Calu3 (cell line): ENCODE measurements at places on chromosomes 3 and 15. TPM values are rescaled to one million over a fixed set of nuclear protein-coding genes. Genes with fewer than 3 reads are reported as not detected.

The LTK gene
- 0.24 and 0.32 TPM in 2 replicates for total RNA-seq

The TNFAIP8L3 gene
- not detected in 2 replicates for total RNA-seq

The ERICH6 gene
- 0.29 TPM in 1 of 2 replicates, not detected in the other for total RNA-seq

The CPOX gene
- 16.8 and 19.9 TPM in 2 replicates for total RNA-seq

The LMAN1L gene
- total RNA-seq, result 0.35 and 1.1 TPM in 2 replicates

The FETUB gene
- total RNA-seq, result not detected in 2 replicates

The OTOL1 gene
- total RNA-seq, result not detected in 2 replicates

DNA sequence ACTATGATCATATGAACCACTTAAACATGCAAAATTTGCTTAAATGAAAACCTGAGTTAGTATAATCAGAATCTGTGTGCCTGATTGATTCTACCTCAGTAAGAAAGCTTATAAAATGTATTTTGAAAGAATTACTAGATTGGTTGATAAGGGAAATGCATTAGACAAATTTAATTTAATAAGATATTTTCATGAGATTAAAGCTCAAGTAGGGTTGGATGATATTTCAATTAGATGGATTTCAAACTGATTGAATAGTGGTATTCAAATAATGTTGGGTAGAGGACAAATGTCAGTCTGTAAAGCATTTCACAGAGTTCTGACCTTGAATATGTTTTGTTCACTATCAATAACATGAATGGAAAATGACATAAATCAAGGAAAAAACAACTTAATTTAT, 780.4 kb upstream of the ALCAM start:
- DNase-seq, result no peak

DNA sequence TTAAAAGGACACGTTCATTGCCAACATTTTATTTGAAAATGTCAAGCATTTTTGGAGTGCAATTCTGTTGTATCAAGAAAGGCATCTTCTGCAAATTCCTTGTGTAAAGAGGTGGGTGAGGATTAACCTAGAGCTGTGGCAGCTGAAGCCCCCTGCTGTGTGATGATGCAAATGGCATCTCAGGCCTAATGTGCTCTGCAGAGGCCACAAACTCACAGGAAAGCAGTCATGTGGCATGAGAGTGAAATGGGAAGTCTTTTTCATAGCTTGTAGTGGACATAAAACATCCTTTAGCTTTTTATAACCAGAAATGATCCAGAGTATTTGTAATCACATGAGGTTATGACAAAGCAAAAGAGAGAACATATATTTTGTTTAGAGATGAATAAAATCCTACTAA, 6.4 kb downstream of the CADM2 start:
- peak; percentile 47 for DNase-seq

GRCh38 chr3:139870000-139870675, 64.8 kb upstream of the CLSTN2 start:
- DNase-seq, result no peak

GRCh38 chr15:51874751-51875644, 45.5 kb downstream of the TMOD3 start:
- peak; percentile 54 for DNase-seq

- DNase-seq, result no peak
These were observed 44.7 kb downstream of the RARB start for GRCh38 chr3:25472731-25473130.

GRCh38 chr3:129240436-129240835, 9.0 kb upstream of the COPG1 start:
- no peak for DNase-seq

DNA sequence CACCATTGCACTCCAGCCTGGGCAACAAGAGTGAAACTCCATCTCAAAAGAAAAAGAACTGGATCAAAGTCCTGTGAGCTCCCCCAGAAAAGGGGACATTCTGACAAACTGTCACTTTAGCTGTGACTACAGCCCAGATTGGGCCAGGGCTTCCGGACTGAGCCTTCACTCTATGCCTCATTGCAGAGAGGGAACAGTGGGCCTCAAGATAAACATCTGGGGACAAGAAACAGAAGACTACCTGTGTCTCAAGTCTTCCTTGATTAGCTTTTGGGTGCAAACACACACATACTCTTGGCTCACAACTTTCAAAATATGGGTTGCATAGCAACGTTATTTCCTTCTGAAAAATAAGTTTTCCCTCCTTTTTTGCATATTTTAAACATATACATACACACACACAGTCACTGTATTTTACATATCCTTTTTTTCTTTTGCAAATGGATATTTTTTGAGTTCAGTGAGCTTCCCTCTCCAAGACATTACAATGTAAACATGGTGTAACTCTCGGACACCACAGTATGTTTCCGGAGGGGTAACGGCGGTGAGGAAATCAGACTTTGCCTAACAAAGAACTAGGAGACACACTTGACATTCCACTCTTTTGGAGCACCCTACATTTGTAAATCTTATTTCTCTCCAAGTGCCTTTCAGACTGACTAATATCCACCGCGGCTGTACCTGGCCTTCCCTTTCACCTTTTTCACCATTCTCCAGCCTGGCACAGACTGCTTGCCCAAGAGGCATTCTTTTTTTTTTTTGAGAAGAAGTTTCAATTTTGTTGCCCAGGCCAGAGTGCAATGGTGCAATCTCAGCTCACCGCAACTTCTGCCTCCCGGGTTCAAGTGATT, 3.5 kb downstream of the TKT start:
- DNase-seq, result no peak

GRCh38 chr3:123869165-123869564, 15.0 kb downstream of the MYLK start:
- no peak for DNase-seq

GRCh38 chr3:72892081-72892775, 4.4 kb downstream of the GXYLT2 start:
- DNase-seq, result no peak

DNA sequence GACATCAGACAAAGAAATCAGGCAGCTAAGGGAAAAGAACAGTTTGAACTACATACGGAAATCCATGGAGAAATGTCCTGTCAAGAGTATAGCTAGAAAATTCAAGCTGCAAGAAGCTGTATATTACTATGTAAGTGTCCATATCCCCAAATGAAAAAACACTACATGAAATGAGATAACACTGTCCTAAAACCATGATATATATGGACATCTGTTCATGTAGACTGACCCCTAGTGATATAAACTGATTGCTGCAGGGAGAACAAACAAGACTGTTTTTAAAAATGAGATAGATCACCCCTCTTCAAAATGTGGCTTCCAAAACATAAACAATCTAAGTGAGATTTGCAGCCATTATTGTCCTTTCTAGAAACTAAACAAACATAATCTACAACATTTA, 985.6 kb downstream of the EPHA3 start:
- no peak for DNase-seq

GRCh38 chr3:52313774-52314188, 2.3 kb upstream of the DNAH1 start:
- DNase-seq, result peak; percentile 56
